ENCODE measurements at places on chromosomes 5 and 9. TPM values are rescaled to one million over a fixed set of nuclear protein-coding genes. Genes with fewer than 3 reads are reported as not detected.

- H3K36me3 ChIP-seq = no peaks in the 10 kb centered on the region
- H3K27ac ChIP-seq = no peak overlapping the region
- H3K27me3 ChIP-seq = no peaks in the 10 kb centered on the region
- H3K4me3 ChIP-seq = peak overlapping the region; percentile 29
- DNase-seq = peak; percentile 89
- H3K4me1 ChIP-seq = peaks cover 30% of the 10 kb centered on the region
Observed at GRCh38 chr9:125126019-125126746, 17.1 kb downstream of the SCAI start.

DNA sequence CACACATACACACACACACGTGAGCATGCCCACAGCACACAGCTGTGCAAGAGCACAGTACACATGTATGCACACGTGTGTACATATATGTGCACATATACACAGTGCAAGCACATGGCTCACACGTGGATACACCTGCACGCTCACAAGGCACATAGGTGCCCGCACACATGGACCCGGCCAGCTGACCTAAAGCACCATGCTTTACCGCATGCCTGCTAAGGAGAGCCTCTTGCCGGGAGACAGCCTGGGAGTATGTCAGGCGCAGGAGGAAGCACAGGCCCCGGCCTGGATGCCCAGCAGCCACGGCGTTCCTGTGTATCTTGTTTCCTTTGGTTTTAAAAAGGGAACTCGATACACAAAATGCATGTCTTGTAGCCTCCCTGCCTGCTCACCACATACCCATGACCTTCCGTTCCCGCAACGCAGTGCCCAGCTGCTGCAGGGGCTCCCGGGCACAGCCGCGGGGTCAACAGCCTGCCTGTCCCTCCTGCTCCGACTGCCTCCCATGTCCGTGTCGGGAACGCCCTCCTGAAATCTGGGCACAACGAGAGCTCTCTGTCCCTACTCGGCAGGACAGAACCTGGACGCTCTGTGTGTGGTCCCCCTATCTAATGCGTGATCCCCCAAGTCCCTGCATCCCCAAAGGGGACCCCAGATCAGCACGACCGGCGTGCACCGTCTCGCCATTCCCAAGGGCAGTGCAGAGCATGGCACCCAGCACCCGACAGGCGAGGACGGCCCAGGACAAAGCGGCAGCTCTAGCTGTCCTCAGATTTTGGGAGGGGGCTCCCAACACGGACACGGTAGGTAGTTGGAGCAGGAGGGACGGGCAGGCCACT lies 3.6 kb downstream of the SLC12A7 start:
- H3K27ac ChIP-seq = no peak overlapping the region
- peaks cover 67% of the 10 kb centered on the region for H3K4me1 ChIP-seq
- no peak for DNase-seq
- no peak overlapping the region for H3K4me3 ChIP-seq

DNA sequence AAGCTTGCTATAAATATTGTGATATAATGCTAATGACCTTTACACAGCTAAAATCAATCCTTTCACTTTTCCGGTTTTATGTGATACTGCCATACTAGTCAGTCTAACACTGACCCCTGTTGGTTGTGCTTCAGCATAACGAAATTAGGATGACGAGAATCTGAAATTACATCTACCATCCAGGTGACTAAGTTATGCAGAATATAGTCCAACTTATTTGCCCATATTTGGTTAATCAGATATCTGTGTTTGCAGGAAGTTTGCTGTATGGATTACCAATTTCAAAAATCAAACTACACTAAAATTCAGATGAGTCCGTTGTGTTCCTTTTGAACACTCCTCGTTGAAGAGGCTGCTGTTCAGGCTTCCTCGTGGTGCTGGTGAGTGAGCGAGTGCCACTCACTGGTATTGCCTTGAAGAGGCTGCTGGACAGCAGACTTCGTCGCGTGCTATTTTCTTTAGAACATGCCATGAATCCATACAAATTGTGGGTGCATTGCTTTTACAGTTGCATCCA lies 32.5 kb downstream of the TENT4A start:
- peak; percentile 38 for DNase-seq
- H3K4me3 ChIP-seq = no peak overlapping the region
- H3K27me3 ChIP-seq = no peaks in the 10 kb centered on the region
- H3K27ac ChIP-seq = no peak overlapping the region
- no peaks in the 10 kb centered on the region for H3K4me1 ChIP-seq

DNA sequence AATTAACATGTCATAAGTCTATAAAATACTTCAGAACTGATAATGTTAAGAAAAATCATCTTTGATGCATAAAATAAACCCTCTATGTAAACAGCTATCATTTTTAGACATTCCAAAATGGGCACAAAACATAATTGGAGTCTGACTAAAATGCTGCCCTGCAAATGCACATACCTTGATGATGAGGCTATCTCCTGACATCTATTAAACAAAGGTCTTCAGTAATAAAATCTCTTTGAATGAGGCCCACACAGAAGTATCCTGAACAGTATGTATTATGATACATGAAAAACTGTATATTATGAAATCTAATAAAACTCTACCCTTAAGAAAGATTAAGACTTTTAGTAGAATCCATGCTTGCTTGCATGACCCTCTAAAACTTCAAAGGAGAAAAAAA lies 66.1 kb downstream of the FBXL17 start:
- no peak overlapping the region for H3K27ac ChIP-seq
- H3K4me1 ChIP-seq = no peaks in the 10 kb centered on the region
- H3K36me3 ChIP-seq = no peaks in the 10 kb centered on the region
- no peak for DNase-seq
- H3K27me3 ChIP-seq = no peaks in the 10 kb centered on the region
- no peak overlapping the region for H3K4me3 ChIP-seq

GRCh38 chr9:114524247-114524681 lies 19.0 kb upstream of the WHRN start:
- H3K27me3 ChIP-seq = peaks cover 4% of the 10 kb centered on the region
- DNase-seq = no peak
- no peaks in the 10 kb centered on the region for H3K4me1 ChIP-seq
- no peak overlapping the region for H3K27ac ChIP-seq
- H3K4me3 ChIP-seq = no peak overlapping the region

GRCh38 chr5:149651686-149652085 lies 70.4 kb downstream of the ARHGEF37 start:
- no peak overlapping the region for H3K4me3 ChIP-seq
- no peaks in the 10 kb centered on the region for H3K36me3 ChIP-seq
- H3K27me3 ChIP-seq = no peaks in the 10 kb centered on the region

DNA sequence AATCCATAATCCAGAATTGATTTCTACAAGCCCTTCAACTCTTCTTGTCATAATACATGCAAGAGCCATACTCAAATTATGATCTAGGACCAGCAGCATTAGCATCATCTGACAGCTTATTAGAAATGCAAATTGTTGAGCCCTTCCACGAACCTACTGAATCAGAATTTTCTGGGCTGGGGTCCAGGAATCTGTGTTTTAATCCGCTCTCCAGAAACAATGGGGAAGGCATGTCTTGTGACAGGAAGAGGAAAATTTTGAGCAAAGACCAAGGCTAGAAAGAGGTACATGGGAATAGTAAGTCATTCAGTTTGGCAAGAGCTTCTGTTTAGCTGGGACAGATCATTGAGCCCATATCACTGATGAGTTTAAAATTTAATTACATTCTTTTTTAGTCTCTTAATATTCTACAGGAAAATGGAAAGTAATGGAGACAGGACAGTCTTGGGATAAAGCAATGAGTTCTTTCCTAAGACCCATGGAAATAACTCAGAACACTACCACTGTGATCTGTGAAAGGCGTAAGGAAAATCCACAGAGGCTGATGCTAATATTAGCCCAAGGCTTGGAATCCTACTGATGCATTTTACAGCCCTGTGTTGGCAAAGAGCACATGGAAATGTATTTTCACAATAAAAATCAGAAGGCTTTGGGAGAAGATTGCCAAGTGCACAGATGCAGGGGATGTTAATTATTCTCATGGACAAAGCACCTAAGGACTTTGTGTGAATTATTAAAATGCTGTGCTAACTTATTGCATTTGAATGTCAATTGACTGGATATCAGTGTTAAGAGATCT lies 73.7 kb upstream of the STK32A start:
- DNase-seq = no peak
- H3K27ac ChIP-seq = no peak overlapping the region
- H3K36me3 ChIP-seq = no peaks in the 10 kb centered on the region
- no peaks in the 10 kb centered on the region for H3K4me1 ChIP-seq
- no peaks in the 10 kb centered on the region for H3K27me3 ChIP-seq

DNA sequence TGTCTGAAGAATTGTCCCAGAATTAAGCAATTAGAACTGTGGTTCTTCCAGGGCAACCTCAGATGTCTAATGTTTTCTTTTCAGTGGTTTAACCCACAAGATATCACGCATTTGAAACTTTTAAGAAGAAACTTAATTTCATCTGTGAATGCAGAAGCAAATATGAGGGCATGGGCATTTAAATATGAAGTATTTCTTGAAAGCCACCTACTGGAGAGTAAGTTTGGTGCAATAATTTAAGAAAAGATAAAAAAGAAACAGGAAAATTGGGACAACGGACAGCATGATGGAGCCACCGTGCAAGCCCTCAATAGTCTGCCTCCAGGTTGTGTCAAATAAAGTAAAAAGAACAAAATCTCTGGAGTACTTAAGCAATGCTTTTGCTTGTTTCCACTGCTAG lies 1.2 kb upstream of the CAPSL start:
- no peak overlapping the region for H3K27ac ChIP-seq
- no peak overlapping the region for H3K4me3 ChIP-seq
- no peak for DNase-seq
- H3K36me3 ChIP-seq = no peaks in the 10 kb centered on the region

GRCh38 chr5:17735761-17736160 lies 101.5 kb downstream of the TAF11L14 start:
- no peak for DNase-seq
- H3K4me1 ChIP-seq = no peaks in the 10 kb centered on the region
- H3K27me3 ChIP-seq = no peaks in the 10 kb centered on the region
- no peak overlapping the region for H3K4me3 ChIP-seq

DNA sequence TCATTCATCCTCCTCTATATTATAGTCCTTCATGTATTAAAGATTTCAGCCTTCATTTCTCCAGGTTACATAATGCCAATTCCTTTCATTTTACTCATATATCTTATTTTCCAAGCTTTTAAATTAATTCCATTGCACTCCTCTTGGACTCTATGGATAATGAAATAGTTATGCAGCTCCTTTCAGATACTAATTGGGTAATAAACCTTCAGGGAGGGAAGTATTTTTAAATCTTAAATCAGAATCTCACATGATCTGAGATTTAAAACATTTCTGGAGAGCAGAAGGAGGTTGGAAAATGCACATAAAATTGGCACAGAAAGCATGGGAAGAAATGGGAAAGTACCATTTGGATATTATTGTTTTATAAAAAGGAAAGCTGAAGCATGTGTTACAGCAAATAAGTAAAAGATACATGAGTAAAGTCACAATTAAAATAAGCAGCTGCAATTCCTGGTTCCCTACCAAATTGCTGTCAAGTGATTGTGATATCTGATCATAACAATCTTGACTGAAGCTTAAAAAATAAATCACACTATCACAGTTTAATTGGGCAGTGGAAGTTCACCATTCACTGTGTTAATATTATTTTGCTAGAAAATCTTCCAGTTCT lies 257.9 kb upstream of the NREP start:
- H3K4me3 ChIP-seq = no peak overlapping the region
- no peaks in the 10 kb centered on the region for H3K4me1 ChIP-seq
- no peak for DNase-seq
- H3K27ac ChIP-seq = no peak overlapping the region

GRCh38 chr9:107645464-107645833 lies 155.9 kb upstream of the KLF4 start:
- H3K4me1 ChIP-seq = no peaks in the 10 kb centered on the region
- H3K27me3 ChIP-seq = peaks cover 3% of the 10 kb centered on the region
- H3K4me3 ChIP-seq = no peak overlapping the region
- no peaks in the 10 kb centered on the region for H3K36me3 ChIP-seq

- no peak for DNase-seq
- no peaks in the 10 kb centered on the region for H3K27me3 ChIP-seq
- H3K4me3 ChIP-seq = no peak overlapping the region
- H3K4me1 ChIP-seq = no peaks in the 10 kb centered on the region
- no peaks in the 10 kb centered on the region for H3K36me3 ChIP-seq
Observed at GRCh38 chr5:137148655-137149054, 350.5 kb downstream of the SPOCK1 start.

- no peaks in the 10 kb centered on the region for H3K4me1 ChIP-seq
- no peaks in the 10 kb centered on the region for H3K36me3 ChIP-seq
- H3K27me3 ChIP-seq = peaks cover 10% of the 10 kb centered on the region
Observed at GRCh38 chr5:180206993-180207392, 2.0 kb downstream of the RASGEF1C start.

DNA sequence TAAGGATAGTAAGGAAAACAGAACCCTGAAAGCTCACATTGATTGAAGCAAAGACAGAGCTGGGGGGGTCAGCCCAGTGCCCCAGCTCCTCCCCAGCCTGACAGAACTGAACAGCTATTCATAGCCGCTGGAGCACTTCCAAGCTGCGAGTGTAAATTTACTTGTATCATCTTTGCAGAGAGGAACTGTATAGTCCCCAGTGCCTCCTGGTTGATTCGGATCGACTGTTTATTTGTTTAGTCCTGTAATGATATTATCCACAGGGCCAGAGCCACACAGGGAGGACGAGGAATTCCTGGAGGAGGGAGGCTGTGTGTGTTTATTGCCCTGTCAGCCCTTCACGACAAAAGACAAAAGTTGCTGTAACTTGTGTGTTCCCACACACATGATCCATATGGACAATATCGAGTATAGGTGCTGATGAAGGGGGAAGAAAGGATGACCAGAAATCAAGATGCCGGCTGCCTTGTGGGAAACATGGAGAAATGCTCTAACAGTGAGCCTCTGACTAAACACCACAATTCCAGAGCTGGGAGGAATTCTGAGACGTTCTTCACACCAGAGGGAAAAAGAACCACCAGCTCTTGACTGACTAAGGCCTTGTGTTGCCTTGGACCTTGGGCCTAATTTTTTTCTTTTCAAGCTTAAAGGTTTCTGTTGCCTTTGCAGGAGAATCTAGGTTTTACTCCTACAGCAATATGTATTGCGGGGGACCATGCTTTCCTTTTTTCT lies 31.1 kb downstream of the FOXD1 start:
- peaks cover 6% of the 10 kb centered on the region for H3K4me1 ChIP-seq
- no peaks in the 10 kb centered on the region for H3K36me3 ChIP-seq
- peaks cover 56% of the 10 kb centered on the region for H3K27me3 ChIP-seq
- H3K4me3 ChIP-seq = no peak overlapping the region

Gene HIGD2A
- polyA plus RNA-seq = 221 TPM

Gene RAPGEF1
- polyA plus RNA-seq = 20.1 TPM

Gene KLF9
- polyA plus RNA-seq = 3.9 TPM

Gene SELENOP
- polyA plus RNA-seq = not detected

Gene NRG2
- not detected for polyA plus RNA-seq

Gene WDR38
- not detected for polyA plus RNA-seq

Gene UNC5A
- polyA plus RNA-seq = not detected

Gene NUTM2G
- 0.14 TPM for polyA plus RNA-seq

Gene CD14
- polyA plus RNA-seq = 0.43 TPM

Gene SH3RF2
- 0.51 TPM for polyA plus RNA-seq

Gene OR2S2
- polyA plus RNA-seq = not detected

Gene PCDHA3
- not detected for polyA plus RNA-seq

Gene PCDHA12
- polyA plus RNA-seq = not detected

Gene CEL
- not detected for polyA plus RNA-seq

Data from CD8-positive, alpha-beta memory T cell (primary cell).